ENCODE measurements at places on chromosomes 3 and 15.

- no peak for DNase-seq
Measured at GRCh38 chr3:107222907-107223306, 154.3 kb upstream of the CCDC54 start.

GRCh38 chr3:9875448-9875847 is 4.6 kb downstream of the CIDEC start:
- DNase-seq, result no peak

GRCh38 chr15:75732809-75733451 is 20.3 kb upstream of the CSPG4 start:
- no peak for DNase-seq

DNA sequence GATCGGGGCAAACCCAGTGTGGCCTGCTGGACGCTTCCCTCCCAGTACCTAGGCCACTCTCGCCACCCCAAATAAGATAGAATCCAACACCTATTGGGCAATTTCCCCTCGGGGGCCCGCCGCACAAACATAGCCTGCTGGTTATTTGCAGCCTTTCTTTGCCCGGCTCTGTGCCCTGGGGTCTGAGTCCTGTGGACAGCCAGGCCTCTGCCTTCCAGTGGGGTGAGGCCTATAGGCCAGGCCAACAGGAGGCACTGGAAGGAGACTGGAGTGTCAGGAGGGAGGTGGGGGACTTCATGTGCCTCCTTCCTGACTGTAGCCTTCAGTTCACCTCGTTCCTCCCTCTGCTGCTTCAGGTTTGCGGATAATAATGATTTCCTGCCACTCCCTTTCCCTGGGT is 47.4 kb upstream of the LDHAL6B start:
- no peak for DNase-seq

- no peak for DNase-seq
Measured at GRCh38 chr15:35311615-35312014, 226.5 kb upstream of the NANOGP8 start.

DNA sequence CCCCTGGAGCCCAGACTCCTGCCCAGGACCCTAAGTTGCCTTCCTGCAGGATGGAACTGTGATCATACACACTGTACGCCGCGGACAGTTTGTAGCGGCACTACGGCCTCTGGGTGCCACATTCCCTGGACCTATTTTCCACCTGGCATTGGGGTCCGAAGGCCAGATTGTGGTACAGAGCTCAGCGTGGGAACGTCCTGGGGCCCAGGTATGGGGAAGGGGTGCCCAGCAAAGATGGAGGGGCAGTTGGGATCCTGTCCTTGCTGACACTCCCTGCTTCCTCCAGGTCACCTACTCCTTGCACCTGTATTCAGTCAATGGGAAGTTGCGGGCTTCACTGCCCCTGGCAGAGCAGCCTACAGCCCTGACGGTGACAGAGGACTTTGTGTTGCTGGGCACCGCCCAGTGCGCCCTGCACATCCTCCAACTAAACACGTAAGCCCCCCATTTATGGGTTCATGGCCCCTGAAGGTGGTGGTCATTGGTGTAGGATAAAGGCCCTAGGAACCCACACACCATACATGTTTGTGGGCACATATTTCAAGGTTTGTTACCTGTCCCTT is 28.8 kb downstream of the NBEAL2 start:
- no peak for DNase-seq

GRCh38 chr3:37996785-37997301 is 6.3 kb downstream of the VILL start:
- DNase-seq, result peak; percentile 69

GRCh38 chr3:50347187-50347813 is 1.8 kb upstream of the ZMYND10 start:
- DNase-seq, result peak; percentile 53

- DNase-seq, result no peak
Measured at GRCh38 chr15:42065033-42065432, 29.3 kb downstream of the PLA2G4D start.

GRCh38 chr3:171959532-171960089 is 79.8 kb upstream of the FNDC3B start:
- no peak for DNase-seq

DNA sequence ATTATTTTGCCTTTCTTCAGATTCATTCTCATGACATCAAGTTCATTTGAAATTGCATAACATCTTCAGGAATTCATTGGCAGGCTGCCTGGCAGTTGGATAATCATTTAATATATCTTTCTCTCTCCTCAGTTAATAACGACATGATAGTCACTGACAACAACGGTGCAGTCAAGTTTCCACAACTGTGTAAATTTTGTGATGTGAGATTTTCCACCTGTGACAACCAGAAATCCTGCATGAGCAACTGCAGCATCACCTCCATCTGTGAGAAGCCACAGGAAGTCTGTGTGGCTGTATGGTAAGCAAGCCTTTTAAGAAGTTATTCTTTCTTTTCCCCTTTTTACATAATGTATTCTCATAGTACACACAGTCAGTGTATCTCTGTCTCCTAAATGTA is 38.2 kb downstream of the TGFBR2 start:
- no peak for DNase-seq

DNA sequence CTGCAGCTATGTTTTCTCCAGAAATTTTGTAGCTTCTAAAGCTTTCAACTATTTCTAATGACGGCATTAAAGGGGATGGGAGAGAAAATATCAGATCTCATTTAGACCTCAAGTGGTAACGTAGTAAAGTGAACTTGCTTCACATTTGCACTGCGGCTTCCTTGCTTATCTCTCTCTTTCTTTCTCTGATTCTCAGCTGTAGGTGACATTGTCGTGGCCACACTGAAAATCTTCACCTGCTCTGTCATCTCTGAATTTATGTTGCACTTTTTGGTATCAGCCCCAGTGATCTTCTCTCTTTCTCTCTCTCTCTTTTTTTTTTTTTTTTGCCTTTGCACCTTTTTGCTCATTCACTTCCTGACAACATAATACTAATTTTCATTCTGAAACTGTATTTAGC is 254.1 kb upstream of the SATB1 start:
- no peak for DNase-seq

DNA sequence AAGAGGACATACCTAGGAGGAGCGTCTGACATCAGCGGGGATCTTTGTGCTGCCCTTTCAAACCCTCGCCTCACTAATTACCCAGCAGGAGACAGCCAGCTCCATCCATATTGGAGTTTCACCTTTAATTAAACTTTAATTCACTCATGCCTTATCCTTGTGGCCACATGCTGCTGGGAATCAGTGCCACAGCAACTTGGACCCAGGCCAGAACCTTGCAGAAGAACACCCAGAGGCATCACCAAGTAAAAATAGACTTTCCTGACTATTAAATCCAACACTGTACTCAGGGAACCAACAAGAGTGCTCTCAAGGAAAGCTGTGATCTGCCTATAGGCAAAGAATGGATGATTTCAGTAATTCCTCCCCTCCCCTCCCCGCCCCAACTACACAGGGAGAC is 23.9 kb downstream of the EIF1B start:
- DNase-seq, result no peak

DNA sequence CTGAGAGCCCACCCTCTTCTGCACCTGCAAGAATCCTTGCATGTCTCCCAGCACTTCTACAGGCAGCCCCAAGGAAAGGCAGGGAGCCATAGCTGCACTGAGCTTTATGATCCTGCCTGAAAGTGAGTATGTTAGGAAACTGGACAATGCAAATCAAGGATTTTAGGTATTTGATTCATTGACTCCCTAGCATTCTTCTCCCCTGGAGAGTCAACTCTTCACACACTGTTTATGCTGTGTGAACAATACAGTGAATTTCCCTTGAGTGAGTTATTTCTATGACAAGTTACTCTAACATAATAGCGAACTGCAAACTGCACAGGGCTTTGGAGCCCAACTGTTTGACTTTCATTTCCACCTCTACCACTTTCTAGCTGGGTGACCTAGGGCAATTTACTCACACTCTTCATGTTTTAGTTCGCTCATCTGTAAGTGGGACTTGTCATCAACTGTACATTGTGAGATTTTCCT is 96.0 kb upstream of the PHLDB2 start:
- DNase-seq, result no peak

- DNase-seq, result no peak
Measured at GRCh38 chr3:184737641-184738505, 26.0 kb upstream of the MAGEF1 start.

GRCh38 chr3:184323696-184324095 is 9.3 kb downstream of the EIF4G1 start:
- no peak for DNase-seq

DNA sequence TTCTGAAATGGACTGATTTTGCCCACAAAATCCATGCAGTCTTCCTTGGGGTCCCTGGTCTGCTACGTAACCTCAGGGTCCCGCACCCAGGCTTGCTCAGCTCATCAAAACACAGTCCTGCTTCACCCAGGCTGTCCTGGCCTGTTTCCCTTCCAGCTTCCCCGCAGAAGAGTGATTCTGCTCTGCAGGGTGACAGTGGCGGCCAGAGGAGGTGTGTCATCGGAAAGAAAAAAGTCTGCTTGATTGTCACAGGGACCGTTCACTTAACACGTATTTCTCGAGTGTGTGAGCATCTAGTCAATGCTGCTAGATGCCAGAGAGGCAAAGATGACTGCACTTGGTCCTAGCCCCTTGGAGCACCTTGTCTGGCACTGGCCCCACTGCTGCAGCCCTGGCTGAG is 50.1 kb upstream of the ABHD2 start:
- no peak for DNase-seq

DNA sequence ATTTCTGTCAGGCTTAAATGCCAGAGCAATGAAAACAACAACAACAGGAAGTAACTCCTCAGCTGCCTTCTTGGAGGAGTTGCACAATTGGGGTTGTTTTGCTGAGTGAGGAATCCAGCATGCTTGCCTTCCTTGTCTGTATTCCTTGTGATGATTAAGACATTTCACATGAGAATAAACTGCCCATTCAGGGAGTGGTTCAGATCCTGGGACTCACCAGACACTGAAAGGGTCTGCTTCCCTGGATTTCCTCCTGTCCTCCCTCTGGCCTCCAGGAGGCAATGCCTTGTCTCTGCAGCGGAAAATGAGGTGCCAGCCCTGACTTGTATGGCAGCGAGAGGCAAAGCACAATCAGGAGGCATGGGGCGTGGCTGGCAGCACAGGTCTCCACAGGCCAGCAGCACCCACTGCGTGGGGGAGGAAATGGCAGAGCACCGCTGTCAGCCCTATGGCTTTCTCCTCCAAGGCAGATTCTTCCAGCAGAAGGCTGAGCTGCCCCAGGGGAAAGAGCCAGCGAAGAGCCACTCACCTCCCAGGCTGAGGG is 41.5 kb downstream of the RBP2 start:
- no peak for DNase-seq

DNA sequence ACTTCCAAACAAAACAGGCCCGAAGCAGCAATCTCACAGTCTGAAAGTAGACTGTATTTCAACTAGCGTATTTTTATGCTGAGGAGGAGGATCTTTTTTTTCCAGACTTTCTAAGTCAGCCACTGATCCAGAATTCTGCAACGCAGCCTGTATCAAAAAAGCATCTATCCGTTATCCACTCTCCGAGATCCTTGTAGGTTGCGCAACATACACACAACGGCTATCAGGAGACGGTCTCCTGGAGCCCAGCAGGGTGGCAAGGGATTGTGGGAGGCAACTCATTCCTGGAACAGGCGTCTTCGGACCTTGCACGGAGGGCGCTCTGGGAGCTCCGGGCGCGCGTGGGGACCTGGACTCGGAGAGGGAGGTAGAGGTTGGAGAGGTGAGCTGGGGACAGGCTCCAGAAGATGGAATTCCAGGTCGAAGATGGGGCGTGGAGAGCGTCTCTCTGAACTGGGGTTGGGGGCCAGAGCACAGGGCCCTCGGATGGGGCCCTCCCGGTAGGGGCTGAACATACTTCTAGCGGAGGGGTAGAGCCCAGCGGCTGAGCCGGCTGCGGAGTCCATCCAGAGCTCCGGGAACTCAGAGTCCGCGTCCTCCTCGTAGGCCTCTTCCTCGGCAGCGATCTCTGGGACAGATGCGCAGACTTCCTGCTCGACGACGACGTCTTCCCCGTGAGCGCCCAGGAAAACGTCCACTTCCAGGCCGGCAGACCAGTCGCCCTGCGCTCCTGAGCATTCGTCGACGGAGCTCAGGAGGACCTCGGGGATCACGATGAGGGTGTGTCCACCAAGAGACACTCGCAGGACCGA is 932 bp downstream of the PRR23C start:
- DNase-seq, result no peak

DNA sequence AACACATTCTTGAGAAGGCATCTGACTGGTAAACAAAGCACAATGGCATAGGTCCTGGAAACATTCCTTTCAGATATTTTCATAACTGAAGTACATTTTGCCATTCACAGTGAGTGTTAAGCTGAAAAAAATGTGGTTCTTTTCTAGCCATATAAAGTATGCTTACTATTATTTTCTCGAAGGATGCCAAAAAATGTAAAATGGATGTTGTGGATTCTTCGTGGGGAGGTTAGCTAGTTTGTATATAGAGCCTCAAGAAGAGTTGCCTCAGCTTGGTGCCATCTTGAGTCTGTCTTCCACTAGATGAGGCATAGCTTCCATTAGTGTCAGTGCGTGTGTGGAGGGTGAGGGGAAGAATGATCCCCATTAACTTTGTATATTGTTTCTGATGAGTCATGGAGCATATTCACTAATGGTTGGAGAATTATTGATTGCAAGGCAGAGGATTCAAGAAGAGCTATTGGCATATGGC is 4.1 kb downstream of the MBNL1 start:
- no peak for DNase-seq

Measured in stimulated activated CD8-positive, alpha-beta memory T cell treated with anti-CD3 and anti-CD28 coated beads, Interleukin-2, amount 100 ng/mL, for 1 hour (primary cell).